ENCODE measurements at places on chromosomes 5 and 9.

- no peak for DNase-seq
These were observed 3.0 kb downstream of the MTMR12 start for GRCh38 chr5:32309761-32310160.

DNA sequence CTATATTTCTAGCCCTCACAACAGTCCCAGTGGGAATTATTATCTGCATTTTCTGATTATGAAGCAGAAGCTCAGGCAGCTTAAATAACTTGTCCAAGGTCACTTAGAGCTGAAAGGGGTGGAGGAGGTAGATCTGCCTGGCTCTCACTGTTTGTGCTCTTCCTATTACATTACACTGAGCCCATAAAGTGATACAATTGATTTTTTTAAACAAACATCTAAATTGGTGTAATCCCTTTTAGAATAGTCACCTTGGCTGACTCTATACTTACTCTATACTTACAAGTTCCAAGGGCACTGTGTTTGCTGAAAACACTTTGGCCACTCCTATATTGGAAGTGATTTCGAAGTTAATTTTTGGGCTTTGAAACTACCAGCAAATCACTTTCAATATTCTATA, 144.7 kb downstream of the APBA1 start:
- no peak for DNase-seq

DNA sequence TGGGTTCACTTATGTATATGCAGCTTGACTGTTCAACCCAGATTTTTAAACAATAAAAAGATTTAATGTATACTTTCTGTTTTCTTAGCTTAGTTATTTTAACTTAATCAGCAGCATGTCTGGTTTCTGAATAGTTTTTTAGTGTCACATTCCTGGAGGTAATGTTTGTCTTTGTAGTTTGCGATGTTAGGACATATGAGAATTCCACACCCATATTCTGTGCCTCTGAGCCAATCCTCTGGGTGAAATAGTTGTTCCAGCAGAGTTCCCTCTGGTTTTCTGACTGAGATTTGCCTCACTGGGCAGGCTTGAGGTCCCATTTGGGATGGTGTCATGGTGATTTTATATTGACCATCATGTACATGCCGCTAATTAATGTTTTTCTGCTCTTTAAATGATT, 48.6 kb downstream of the INIP start:
- no peak for DNase-seq

DNA sequence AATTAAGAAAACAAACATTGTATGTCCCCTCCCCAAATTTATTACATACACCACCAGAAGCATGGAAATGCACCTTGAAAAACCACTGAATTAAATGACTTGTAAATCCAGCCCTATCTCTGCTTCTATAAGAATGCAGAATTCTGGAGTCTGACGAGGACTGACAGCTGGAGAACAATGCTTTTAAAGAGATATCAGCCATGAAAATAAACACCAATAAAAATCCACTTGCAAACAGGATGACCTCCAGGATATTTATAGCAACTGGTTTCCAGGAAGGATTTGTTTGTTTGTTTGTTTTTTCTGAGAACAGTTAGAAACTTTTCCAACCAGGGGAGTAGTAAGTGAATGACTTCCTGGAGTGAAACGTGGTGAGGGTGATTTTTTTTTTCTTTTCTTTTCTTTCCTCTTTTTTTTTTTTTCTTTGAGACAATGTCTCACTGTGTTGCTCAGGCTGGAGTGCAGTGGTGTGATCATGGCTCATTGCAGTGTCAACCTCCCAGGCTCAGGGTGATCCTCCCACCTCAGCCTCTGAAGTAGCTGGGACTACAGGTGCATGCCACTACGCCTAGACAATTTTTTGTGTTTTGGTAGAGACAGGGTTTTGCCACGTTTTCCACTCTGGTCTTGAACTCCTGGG, 38.7 kb upstream of the SLC36A1 start:
- no peak for DNase-seq

- no peak for DNase-seq
These were observed 48.9 kb upstream of the SPIN1 start for GRCh38 chr9:88339317-88339716.

Measured in ovary (tissue), 10 donors.